Type B pancreatic cell (in vitro differentiated cells): ENCODE measurements at places on chromosomes 1 and 21. TPM values are rescaled to one million over a fixed set of nuclear protein-coding genes. Genes with fewer than 3 reads are reported as not detected.
A peak's percentile ranks its signal among the peaks of the same experiment; 100 is the strongest.

DNA sequence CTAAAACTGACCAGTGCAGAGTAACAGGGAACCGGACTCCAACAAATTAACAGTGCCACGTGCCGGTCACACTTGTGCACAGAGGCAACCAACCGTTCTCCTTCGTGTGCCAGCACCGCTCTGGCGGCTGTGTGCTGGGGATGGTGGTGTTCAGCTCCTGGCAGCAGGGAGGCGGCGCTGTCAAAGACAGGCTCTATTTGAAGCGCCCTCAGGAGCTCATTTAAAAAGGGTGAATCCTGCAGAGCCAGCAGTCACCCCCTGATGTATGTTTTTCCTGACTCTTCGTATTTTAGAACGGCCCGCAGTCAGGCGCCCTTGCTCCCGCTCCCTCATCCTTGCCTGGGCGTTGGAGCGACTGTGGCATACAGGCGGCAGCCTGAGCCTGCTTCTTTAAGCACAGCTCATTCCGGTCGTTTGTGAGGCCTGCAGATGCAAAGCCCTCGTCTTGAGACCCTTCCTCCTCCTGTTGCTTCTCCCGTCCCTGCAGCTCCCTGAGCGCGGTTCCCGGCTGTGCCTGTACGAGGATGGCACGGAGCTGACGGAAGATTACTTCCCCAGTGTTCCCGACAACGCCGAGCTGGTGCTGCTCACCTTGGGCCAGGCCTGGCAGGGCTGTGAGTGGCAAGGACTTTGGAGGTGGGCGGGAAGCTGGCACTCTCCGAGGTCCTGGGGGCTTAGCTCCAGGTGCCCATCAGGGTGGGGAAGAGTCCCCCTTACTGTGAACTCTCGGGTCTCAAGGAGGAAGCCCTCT is 1.1 kb downstream of the DFFB start:
- H3K4me3 ChIP-seq = peak overlapping the region; percentile 100
- H3K27me3 ChIP-seq = no peaks in the 10 kb centered on the region
- no peak for DNase-seq
- H3K27ac ChIP-seq = no peak overlapping the region
- peaks cover 15% of the 10 kb centered on the region for H3K4me1 ChIP-seq
- H3K36me3 ChIP-seq = no peaks in the 10 kb centered on the region

Gene G0S2
- total RNA-seq = 0.88 and 6.4 TPM in 2 replicates

Gene CFHR1
- not detected in 2 replicates for total RNA-seq

- no peaks in the 10 kb centered on the region for H3K36me3 ChIP-seq
- no peak overlapping the region for H3K27ac ChIP-seq
- H3K27me3 ChIP-seq = no peaks in the 10 kb centered on the region
- H3K4me1 ChIP-seq = no peaks in the 10 kb centered on the region
Observed at GRCh38 chr1:78102082-78102481, 56.3 kb downstream of the GIPC2 start.

GRCh38 chr1:230575886-230576500 is 66.3 kb upstream of the COG2 start:
- DNase-seq = no peak
- H3K36me3 ChIP-seq = no peaks in the 10 kb centered on the region
- H3K27ac ChIP-seq = no peak overlapping the region
- H3K27me3 ChIP-seq = peaks cover 10% of the 10 kb centered on the region
- no peak overlapping the region for H3K4me3 ChIP-seq
- H3K4me1 ChIP-seq = peaks cover 20% of the 10 kb centered on the region

DNA sequence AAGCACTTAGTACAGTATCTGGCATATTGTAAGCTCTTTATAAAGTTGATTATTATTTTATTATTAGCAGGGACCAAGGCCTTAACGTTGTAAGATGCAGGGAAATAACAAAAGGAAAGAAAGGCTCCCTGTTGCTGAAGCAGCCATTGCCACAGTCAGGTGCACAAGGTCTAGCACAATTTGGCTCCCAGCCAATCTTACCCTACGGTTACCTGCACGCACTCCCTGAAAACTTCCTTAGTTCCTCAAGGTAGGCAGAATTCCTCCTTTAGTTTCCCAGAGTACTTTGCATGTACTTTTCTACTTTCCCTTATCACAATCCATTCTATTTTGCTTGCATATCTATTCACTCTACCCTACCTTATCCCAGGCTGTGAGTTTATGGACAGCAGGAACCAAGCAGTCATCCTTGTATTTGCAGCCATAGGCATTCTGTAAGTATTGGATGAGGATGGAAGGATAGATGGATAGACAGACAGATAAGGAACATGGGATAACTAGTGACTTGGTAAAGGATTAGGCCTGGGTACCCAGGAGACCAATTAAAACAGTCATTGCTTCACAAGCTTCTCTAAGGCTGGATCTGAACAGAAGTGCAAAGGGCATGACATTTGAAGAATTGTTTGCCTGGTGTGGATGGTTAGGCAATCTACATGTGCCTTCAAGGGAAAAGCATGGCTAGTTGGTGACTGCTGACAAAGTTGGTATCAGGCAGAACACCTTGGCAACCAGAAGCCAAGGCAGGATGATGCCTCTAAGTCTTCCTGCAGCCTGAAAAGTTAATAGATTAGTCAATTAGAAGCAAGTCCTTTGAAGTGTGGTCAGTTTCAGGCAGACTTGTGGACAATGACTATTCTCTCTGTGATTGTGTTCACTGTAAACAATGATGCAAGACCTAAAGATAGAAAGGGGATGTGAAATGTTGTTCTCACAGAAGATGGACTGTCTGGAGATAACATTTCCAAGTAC is 20.8 kb upstream of the JAK1 start:
- H3K27me3 ChIP-seq = no peaks in the 10 kb centered on the region
- H3K27ac ChIP-seq = no peak overlapping the region
- no peak for DNase-seq
- H3K4me1 ChIP-seq = peaks cover 10% of the 10 kb centered on the region

DNA sequence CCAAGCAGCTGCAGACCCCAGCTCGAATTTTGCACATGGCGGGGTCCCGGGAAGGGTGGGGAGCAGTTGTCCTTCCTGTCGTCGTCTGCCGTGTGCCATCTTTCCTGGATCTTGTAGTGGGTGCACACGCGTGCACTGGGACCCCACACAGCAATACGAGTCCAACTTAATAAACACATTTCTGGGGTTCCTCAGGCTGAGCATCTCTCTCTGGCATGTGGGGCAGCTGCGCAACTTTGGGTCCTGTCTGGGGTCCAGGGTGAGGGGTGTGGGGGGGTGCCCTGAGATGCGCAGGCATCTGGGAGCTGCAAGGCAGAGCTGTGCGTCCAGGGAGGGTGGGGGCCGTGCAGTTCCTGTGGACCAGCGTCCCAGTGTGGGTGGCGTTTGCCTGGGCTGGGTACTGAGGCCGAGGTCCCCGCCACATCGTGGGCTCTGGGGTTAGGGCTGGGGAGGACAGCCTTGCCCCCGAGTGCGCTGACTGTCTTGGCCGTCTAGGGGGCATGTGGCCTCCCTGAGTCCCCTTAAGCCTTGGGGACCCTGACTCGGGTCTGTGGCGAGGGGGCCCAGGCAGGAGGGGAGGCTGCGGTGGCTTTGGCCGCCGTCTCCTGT is 652 bp upstream of the PLEKHN1 start:
- H3K36me3 ChIP-seq = no peaks in the 10 kb centered on the region
- no peak overlapping the region for H3K4me3 ChIP-seq
- peaks cover 26% of the 10 kb centered on the region for H3K27me3 ChIP-seq
- H3K27ac ChIP-seq = no peak overlapping the region

GRCh38 chr1:44775930-44776729 is 790 bp downstream of the RPS8 start:
- no peaks in the 10 kb centered on the region for H3K27me3 ChIP-seq
- peak overlapping the region; percentile 99 for H3K27ac ChIP-seq
- no peak for DNase-seq
- H3K4me1 ChIP-seq = peaks cover 31% of the 10 kb centered on the region
- peaks cover 31% of the 10 kb centered on the region for H3K36me3 ChIP-seq
- peak overlapping the region; percentile 97 for H3K4me3 ChIP-seq

Gene KRTAP21-1
- not detected in 2 replicates for total RNA-seq

- peaks cover 4% of the 10 kb centered on the region for H3K36me3 ChIP-seq
- H3K27ac ChIP-seq = peak overlapping the region; percentile 50
- H3K27me3 ChIP-seq = no peaks in the 10 kb centered on the region
- peak overlapping the region; percentile 69 for H3K4me3 ChIP-seq
- no peak for DNase-seq
Observed at GRCh38 chr1:244460197-244460596, 876 bp upstream of the CATSPERE start.

GRCh38 chr1:172781513-172782140 is 122.7 kb downstream of the FASLG start:
- no peak overlapping the region for H3K27ac ChIP-seq
- H3K4me3 ChIP-seq = no peak overlapping the region
- H3K36me3 ChIP-seq = no peaks in the 10 kb centered on the region
- no peaks in the 10 kb centered on the region for H3K4me1 ChIP-seq
- peaks cover 8% of the 10 kb centered on the region for H3K27me3 ChIP-seq

- peaks cover 32% of the 10 kb centered on the region for H3K4me1 ChIP-seq
- H3K27me3 ChIP-seq = no peaks in the 10 kb centered on the region
- no peak overlapping the region for H3K27ac ChIP-seq
Observed at GRCh38 chr1:69077633-69078032, 490.1 kb upstream of the LRRC7 start.

Gene CFHR2
- not detected in 2 replicates for total RNA-seq

DNA sequence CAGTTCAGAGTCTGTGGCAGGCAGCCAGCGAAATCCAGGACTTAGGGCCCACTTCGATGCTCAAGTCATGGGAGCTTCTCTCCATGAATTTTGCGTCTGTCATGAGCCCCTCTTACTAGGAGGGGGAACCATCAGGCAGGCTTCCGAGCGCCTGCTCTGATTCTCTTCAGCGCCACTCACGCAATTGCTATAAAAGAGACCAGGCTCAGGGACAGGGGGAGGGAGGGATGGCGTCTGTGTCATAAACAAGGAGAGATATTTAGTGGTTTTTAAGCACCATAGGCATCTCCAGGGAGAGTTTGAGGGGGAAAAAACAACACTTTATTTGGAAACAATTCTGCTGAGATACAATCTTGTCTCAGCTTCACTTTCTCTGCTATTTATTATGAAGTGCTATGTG is 60.6 kb downstream of the NAV1 start:
- H3K36me3 ChIP-seq = no peaks in the 10 kb centered on the region
- no peak overlapping the region for H3K4me3 ChIP-seq
- no peaks in the 10 kb centered on the region for H3K4me1 ChIP-seq
- DNase-seq = no peak
- no peak overlapping the region for H3K27ac ChIP-seq
- no peaks in the 10 kb centered on the region for H3K27me3 ChIP-seq

Gene DHRS3
- total RNA-seq = 143 and 276 TPM in 2 replicates

Gene TEX38
- not detected in 2 replicates for total RNA-seq

- H3K4me1 ChIP-seq = peaks cover 39% of the 10 kb centered on the region
- no peak overlapping the region for H3K27ac ChIP-seq
- H3K36me3 ChIP-seq = peaks cover 9% of the 10 kb centered on the region
- H3K27me3 ChIP-seq = peaks cover 2% of the 10 kb centered on the region
Observed at GRCh38 chr21:43864313-43864961, 586 bp upstream of the AGPAT3 start.

DNA sequence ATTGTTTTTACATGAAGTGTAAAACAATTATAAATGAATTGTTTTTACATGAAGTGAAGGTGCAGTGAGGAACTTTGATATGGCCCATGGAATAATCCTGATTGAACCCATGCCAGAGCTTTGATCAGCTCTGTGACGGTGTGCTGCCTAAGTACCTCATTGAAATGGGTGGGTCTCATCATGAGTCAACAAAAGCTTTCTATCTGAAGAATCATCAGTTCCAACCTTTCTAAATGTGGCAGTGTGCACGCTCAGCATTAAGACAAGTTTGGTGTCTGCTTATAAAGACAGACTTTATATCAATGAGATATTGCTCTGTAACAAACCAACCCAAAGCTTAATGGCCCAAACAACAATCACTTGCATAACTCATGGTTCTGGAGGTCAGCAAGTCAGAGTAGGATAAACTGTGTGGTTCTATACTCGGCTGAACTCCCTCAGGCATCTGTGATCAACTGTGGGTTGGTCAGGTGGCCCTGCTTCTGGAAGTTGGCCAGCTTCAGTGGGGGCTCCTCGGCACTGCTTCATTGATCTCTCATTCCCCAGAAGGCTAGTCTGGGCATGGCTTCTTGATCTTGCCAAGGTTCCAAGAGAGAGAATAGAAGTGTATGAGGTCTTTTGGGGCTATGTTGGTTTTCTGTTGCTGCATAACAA is 258.0 kb downstream of the LTN1 start:
- H3K4me1 ChIP-seq = no peaks in the 10 kb centered on the region
- no peaks in the 10 kb centered on the region for H3K27me3 ChIP-seq
- no peak for DNase-seq
- H3K27ac ChIP-seq = no peak overlapping the region

DNA sequence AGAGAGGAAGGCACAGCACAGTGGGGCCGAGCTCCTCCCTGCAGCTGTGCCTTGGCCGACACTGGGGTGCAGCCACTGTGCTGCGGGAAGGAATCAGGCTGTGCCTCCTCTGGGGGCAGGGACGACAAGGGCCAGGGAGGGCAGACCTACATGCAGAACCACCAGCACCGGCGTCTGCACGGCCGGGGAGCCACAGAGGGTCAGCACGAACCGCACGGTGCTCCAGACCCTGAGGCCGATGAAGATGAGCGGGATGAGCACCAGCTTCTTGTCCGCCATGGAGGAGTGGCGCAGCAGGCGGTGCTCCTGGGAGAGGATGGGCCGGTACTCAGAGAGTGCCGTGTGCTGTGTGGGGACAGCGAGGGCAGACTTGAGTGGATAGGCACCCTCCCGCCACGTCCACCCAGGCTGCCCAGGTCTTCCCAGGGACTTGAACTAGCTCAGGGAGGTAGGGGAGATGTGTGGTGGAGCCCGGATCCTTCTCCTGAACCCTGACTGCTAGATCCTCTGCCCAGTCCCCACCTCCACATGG is 23.5 kb downstream of the GPR157 start:
- H3K36me3 ChIP-seq = peaks cover 4% of the 10 kb centered on the region
- no peak overlapping the region for H3K27ac ChIP-seq
- no peak for DNase-seq

Gene KRTAP20-1
- total RNA-seq = not detected in 2 replicates

- peaks cover 26% of the 10 kb centered on the region for H3K4me1 ChIP-seq
- H3K27ac ChIP-seq = peak overlapping the region; percentile 95
- H3K4me3 ChIP-seq = peak overlapping the region; percentile 92
- H3K36me3 ChIP-seq = peaks cover 39% of the 10 kb centered on the region
- H3K27me3 ChIP-seq = no peaks in the 10 kb centered on the region
Observed at GRCh38 chr21:39348040-39348354, 891 bp downstream of the HMGN1 start.

Gene ANKRD45
- total RNA-seq = 0.50 and 3.1 TPM in 2 replicates

Gene TLCD4
- total RNA-seq = 6.9 and 17.7 TPM in 2 replicates

Gene ETV3L
- not detected in 2 replicates for total RNA-seq

Gene RYR2
- 0.58 and 1.0 TPM in 2 replicates for total RNA-seq

Gene SH3BGR
- total RNA-seq = 2.2 and 2.8 TPM in 2 replicates
